ENCODE measurements at places on chromosomes 13 and 19.

GRCh38 chr13:66534561-66534960 lies 695.6 kb downstream of the PCDH9 start:
- DNase-seq, result no peak

DNA sequence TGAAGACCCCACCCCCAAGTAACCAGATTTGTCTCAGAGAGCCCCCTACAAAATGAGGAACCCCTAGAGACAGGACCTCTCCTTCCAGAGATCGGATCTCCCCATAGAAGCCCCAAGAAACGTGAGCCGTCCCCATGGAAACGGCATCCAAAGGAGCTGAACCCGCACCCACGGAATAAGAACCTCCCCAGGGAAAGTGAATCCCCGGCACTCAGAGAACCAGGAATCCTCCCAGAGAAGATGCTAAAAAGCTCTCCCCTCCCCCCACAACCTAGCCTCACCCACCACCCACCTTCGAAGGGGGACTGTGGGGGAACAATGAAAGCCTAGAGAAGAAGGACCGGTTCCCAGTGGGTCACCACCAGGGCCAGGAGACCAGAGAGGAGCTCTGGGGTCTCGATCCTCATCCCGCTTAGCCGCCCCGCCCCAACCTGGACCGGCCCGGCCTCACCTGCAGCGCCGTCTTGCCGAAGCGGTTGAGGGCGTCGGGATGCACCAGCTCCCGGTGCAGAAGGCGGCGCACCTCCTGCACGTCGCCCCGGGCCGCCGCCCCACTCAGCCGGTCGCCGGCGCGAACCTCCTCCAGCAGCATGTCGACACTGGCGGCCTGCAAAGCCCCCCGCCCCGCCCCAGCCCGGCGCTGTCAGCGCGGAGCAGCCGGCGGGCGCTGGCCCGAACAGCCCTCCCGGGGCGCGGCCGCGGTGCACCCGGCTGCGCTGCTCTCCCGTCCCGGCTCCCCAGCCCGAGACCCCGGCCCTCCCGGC lies 535 bp downstream of the CDKN2D start:
- DNase-seq, result no peak

DNA sequence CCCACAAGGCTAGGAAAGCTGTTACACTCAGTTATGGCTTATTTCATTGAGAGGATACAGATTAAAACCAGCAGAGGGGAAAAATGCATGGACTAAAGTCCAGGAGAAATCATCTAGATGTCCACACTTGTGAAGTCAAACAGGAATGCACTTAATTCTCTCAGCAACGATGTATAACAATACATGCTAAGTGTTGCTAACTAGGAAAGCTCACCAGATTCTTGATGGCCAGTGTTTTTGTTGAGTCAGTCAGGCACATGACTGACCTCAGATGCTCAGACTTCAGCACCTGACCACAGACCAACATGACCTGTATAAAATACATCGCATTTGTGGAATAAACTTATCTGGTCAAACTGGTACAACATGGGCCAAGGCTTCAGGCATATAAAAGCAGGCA lies 470.2 kb upstream of the PRR20A start:
- no peak for DNase-seq

- no peak for DNase-seq
Observed at GRCh38 chr13:28854657-28855056, 34.5 kb downstream of the MTUS2 start.

DNA sequence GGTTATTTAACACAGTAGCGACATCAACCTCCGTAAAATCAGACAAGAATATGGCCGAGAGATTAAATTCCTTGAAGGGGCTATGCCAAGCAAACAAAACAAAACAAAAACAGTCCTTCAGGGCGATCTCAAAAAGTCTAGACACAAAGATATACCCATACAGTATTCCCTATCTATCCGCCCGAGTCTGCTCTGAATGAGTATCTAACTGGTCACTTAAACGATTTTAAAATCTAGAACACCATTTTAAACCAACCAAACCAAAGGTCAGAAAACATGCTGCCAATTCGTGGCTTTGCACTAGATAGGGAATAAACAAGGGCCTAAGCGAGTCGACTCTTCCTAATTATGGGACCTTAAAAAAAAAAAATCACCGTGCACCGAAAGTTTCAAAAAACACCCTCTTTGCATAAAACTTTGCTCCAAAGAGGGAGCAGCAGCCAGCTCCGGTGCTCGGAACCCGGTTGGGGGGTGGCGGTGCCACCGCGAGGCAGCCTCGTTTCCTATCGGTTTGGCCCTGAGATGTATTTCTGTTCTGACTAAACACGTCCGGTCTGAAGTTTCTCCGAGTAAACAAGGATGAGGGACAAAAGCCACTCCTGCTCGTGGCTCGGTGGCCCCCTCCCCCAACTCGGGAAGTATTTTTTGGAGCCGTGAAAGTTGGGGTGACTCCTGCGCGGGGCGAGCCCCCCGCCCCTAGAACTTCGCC lies 1.8 kb downstream of the HMGB1 start:
- peak; percentile 51 for DNase-seq

DNA sequence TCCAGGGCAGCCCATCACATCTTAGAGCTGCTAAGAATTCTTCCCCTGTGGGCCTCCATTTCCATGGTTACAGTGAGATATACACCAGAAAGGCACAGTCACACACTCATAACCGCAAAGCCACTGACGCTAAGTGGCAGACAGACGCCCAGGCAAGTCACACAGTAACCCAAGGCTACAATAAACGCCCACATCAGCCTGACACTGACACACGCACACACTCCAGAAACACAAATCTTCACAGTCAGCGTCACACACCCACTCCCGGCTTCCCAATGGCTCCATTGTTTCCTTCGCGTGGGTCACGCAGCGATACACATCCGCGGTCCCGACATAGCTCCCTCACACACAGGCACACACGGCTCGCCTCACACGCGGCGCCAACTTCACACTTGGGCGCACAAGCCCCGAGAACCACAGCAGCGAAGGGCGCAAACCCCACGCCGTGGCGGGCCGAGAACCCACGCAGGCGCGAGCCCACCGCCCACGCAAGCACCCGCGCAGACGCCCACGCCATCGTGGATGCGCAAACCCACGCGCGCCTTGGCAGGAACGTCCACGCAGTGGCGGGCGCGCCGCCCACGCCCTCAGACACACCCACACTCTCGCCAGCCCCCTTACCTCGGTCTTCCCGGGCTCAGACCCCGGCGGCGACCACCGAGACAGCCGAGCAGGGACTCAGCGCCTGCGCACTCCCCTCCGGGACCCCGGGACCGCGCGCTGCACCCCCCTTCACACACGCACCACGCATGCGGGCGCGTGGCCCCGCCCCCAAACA lies at the start of gene ZNF667:
Gene ZNF667 (minus strand): TSS at position 695 of the 778 bp plus-strand sequence. CDS start 14,975 bp downstream, outside the sequence.
- peak; percentile 17 for DNase-seq

DNA sequence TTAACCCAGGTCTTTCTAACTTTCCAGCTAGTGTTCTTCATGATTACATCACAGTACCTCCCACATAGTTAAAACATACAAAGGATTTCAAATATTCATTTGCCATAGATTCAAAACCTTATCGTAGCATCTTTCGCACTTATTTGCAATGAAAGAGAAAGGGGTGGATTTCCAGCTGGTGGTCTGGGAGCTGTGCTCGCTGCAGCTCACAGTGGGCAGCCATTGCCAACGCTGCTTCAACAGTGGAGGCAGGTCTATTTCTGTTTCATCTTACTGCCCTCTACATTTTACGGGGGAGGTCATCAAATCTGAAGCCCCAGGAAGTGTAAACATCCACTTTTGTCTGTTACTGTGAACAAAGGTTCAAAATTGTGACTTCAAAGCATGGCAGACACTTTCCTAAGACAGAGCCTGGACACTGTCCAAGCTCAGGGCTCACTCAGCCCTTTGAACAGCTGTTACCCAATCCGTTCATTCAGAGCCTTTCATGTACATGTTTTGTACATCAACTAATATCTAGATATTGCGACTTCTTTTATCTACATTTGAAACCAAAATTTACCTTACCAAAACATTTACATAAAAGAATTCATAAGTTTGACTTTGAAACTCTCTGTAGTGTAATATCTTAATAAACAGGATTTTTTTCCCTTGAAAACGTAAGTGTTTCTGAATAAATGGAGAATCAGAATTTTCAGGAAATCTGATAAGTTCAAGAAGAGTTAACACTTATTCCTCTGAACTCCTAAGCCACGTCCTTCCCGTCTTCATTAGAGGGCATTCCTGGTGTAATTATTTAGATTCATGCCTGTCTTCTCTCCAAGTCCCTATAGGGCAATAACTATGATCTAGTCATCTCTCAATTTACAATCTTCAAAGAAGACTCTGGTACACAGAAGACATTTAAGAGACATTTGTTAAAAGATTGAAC lies 25.1 kb downstream of the STARD13 start:
- no peak for DNase-seq

- no peak for DNase-seq
Observed at GRCh38 chr13:112209266-112209665, 142.3 kb downstream of the SOX1 start.

GRCh38 chr13:43041369-43041921 lies 18.1 kb downstream of the DNAJC15 start:
- no peak for DNase-seq

- no peak for DNase-seq
Observed at GRCh38 chr13:89749888-89750287, 1597.6 kb upstream of the MIR17HG start.

- DNase-seq, result no peak
Observed at GRCh38 chr13:39371706-39372105, 231.3 kb downstream of the LHFPL6 start.

- peak; percentile 47 for DNase-seq
Observed at GRCh38 chr19:35142606-35143230, 337 bp upstream of the FXYD7 start.

GRCh38 chr13:106587787-106588186 lies 19.9 kb upstream of the ARGLU1 start:
- no peak for DNase-seq

DNA sequence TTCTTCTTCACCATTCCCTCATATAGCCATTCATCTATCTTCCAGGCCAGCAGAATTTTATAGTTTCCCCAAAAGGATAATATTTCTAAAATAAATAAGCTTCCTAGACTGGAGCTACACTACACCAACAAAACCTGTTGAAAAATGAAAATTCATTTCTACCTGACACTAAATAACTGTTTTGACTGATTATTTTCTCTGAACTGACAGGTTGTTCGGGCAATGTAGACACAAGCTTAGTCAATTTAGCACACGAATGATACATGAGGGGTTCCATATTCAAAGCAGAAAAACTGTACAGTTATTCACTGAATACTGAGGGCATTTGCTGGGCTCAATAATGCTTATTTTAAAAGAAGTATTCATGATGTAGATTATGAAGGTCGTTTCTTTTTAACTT lies 589.7 kb downstream of the LIG4 start:
- DNase-seq, result no peak

- DNase-seq, result no peak
Observed at GRCh38 chr13:76027131-76027530, 391.0 kb downstream of the LMO7 start.

- no peak for DNase-seq
Observed at GRCh38 chr13:34361560-34361959, 543.6 kb downstream of the RFC3 start.

DNA sequence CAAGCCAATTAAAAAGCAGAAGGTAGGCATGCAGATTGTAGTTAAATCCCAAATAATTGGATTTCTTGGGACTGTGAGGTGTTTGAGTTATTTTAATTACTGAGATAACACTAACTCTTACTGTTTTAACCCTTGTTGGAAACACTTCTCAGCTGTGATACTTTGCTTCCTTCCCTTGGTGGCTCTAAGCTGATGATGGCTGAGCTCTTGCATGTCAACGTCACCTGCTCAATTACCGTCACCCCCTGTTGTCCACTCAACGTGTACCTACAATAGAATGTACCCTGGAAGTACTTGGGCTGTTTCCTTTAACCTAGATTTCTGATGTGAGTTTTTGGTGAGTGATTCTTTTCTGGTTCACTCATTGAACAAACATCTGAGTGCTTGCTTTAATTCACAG lies 303.4 kb downstream of the SLC7A1 start:
- DNase-seq, result no peak

- DNase-seq, result no peak
Observed at GRCh38 chr13:105127732-105128131, 1407.7 kb downstream of the EFNB2 start.

DNA sequence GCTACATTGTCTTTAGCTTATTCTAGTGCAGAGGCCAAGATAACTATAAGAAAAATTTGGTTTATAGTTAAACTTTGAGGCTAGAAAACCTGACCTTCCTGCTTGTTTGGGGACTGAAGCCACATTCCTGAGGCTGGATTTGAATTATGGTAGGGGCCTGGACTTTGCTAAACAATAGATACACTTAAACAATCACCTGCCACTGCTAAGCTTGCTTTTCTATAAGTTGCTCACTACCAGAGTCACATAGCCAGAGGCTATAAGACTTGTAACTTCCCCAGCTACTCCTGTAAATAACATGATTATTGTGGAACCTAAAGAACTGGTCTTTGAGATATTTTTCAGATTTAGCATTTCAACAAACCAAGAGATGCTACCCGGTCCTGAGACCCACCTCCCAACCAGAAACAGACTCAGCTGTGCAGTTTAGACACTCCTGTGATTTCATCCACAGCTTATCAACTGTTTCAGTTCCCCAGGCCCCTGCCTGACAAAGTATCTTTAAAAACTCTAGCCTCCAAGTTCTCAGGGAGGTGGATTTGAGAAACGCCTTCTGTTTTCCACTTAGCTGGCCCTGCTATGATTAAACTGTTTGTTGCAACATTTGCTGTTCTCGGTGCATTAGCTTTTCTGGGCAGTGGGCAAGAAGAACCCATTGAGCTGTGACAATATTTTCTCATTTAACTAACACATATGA lies 77.7 kb downstream of the MIPEP start:
- no peak for DNase-seq

GRCh38 chr19:42433503-42434260 lies 6.5 kb upstream of the LIPE start:
- no peak for DNase-seq

DNA sequence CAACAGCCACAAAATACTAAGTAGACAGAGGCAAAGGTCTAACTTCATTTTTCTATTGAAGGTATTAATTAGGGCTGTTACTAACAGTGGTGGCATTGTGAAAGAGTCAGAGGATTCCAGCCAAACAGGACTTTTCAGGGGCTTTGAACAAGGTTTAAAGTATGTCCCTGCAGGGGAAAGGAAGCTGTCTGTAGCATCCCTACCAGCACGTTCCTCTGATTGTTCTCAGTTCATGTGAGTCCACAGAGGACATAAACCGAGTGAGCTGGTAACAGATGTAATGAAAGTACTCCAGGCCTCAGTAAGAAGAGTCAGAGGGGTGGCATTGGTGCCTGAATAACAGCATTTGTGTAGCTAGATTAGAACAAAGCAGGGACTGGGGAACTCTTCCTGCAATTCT lies 15.3 kb upstream of the SPATA13 start:
- no peak for DNase-seq

- no peak for DNase-seq
Observed at GRCh38 chr13:20960663-20961309, 58.2 kb upstream of the XPO4 start.

All from stimulated activated CD8-positive, alpha-beta memory T cell treated with anti-CD3 and anti-CD28 coated beads, Interleukin-12 subunit alpha, Interleukin-12 subunit beta, amount 100 ng/mL, for 4 hours (primary cell).